ENCODE measurements at places on chromosomes 5 and 9. TPM values are rescaled to one million over a fixed set of nuclear protein-coding genes. Genes with fewer than 3 reads are reported as not detected.

The GPR150 gene
- 0.31 TPM for total RNA-seq

The ALDH1A1 gene
- total RNA-seq: 118 TPM

The BTNL9 gene
- total RNA-seq: 18.6 TPM

The HSD17B3 gene
- 0.40 TPM for total RNA-seq

The NR5A1 gene
- not detected for total RNA-seq

The CD180 gene
- total RNA-seq: 2.2 TPM

The MVB12B gene
- 17.9 TPM for total RNA-seq

The URM1 gene
- 33.3 TPM for total RNA-seq

The SLCO6A1 gene
- total RNA-seq: not detected

Data from gastroesophageal sphincter (tissue), 4 donors.